ENCODE measurements at places on chromosomes 12 and 14.

GRCh38 chr12:25052914-25053211 lies 104.0 kb upstream of the BCAT1 start:
- no peak for DNase-seq

- DNase-seq = no peak
Observed at GRCh38 chr12:41293011-41293410, 104.9 kb downstream of the PDZRN4 start.

- DNase-seq = no peak
Observed at GRCh38 chr14:27078191-27078590, 480.4 kb upstream of the NOVA1 start.

- DNase-seq = no peak
Observed at GRCh38 chr14:60789656-60790055, 55.1 kb downstream of the MNAT1 start.

- no peak for DNase-seq
Observed at GRCh38 chr12:53722450-53723041, 4.7 kb downstream of the CALCOCO1 start.

DNA sequence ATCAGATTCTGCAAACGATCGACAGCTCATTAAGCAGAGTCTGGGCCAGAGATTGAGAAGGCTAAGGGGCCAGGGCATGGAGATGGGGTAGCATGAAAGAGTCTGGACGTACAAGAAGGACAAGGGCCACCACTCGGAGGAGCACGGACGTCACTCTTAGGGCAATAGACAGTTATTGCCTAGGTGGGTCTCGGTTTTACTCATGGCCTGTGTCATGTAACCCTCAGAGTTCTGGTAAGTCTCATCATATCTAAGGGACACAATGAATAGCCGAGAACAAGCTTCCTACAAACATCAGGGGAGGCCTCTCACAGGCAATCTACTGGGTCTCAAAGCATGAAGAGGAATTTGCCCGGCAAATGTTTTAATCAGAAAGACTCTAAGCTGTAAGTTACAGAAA lies 30.4 kb upstream of the ITPK1 start:
- DNase-seq = no peak

DNA sequence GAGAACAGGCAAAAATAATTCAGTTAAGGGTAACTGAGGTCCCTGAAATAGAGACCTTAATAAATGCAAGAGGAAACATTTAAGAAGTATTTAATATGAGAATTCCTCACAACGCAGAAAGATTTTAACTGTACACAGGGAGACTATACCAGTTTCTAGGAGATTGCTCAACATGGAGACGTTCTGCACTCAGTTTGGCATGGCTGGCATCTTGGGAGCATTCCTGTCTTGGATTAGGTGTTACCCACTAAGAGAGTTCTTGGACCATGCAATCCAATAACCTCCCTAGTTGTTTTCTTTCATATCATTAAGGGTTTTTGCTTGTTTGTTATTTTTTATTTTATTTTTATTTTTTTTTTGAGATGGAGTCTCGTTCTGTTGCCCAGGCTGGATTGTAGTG lies 302.4 kb downstream of the NELL2 start:
- no peak for DNase-seq

DNA sequence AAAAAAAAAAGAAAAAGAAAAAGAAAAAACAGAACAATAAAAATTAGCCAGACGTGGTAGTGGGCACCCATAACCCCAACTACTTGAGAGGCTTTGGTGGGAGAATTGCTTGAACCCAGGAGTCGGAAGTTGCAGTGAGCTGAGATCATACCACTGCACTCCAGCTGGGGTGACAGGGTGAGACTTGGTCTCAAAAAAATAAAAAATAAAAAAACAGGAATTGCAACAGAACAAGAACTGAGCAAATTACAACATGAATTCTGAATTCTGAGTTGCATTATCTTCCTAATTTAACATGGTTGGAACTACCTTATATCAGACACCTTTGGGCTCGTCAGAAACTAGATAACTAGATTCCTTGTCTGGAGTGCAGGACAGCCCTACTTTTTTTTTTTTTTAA lies 53.3 kb upstream of the NR2C1 start:
- DNase-seq = no peak

DNA sequence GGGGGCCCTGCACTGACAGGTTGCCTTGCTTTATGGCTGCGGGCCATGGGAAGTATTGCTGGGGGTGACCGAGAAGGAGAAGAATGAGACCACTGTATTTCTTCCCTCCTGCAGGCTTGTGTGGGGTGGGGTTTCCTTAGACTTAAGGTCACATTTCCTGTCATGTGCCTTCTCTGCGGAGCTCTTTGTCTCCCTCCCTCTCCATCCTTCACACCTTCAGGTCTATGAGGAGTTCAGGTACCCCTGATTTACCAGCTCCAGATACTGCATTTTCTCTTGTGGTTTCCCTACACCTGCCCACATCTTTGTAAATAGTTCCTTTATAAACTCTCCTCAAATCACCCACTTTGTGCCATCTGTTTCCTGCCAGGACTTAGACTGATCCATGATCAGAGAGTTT lies 3.6 kb downstream of the FNTB start:
- no peak for DNase-seq

DNA sequence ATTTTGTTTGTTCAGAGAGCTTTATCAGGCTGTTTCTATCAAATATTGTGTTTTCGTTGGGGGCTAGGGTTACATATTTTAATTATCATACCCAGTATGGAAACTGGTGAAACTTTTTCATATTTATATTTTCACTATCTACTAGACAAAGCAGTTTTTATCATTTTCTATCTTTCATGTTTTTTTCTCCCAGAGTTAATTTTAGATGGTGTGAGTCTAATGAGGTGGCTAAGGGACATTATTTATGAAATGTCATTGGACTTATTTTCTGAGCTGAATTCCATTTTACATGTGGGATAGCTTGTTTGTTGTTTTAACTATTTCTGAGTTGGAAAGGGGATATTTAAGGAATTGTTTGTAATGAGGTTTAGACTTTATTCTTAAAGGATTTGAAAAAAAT lies 100.3 kb downstream of the TMTC2 start:
- DNase-seq = no peak

DNA sequence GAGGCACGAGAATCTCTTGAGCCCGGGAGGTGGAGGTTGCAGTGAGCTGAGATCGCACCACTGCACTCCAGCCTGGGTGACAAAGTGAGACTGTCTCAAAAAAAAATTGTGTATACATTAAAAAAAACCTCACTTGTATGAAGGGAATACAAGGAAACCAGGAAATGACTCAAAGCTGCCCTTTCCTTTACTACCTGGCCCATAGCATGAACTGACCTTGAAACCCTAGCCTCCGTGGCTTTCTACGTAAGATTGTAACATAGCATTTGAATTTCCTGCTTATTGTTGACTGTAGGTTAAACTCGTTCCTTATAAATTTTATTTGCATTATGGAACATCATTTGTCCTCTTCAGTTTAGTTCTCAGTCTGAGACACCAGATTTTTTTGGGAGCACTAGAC lies 9.1 kb upstream of the DDX47 start:
- no peak for DNase-seq

- no peak for DNase-seq
Observed at GRCh38 chr14:74663884-74664283, 49.0 kb downstream of the AREL1 start.

- no peak for DNase-seq
Observed at GRCh38 chr12:1907652-1908611, 10.5 kb downstream of the CACNA2D4 start.

DNA sequence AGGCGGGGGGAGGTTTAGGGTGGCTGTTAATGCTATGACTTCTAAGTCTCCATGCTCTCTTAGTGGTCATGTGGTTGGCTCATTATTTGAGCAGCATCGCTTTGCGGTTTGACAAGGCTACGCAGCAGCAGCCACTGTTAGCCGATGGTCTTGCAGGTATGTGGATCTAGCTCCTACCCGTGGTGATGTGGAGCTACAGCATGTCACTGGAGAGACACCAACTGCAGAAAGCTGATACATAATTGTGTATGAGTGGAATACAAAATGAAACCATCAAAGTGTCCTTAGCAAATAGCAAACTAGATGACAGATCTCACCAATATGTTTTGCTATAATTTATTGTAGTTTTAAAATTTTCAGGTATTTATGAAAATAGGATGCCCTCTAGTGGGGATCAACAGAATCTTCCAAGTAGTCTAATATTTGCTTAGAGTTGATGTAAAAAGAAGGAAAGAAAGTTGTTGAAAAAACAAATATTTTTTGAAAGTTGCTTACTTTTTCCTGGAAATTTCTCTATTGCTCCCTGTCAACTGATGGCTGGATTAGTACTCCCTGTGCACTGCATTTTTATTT lies 94.9 kb downstream of the NAV3 start:
- DNase-seq = peak; percentile 92

DNA sequence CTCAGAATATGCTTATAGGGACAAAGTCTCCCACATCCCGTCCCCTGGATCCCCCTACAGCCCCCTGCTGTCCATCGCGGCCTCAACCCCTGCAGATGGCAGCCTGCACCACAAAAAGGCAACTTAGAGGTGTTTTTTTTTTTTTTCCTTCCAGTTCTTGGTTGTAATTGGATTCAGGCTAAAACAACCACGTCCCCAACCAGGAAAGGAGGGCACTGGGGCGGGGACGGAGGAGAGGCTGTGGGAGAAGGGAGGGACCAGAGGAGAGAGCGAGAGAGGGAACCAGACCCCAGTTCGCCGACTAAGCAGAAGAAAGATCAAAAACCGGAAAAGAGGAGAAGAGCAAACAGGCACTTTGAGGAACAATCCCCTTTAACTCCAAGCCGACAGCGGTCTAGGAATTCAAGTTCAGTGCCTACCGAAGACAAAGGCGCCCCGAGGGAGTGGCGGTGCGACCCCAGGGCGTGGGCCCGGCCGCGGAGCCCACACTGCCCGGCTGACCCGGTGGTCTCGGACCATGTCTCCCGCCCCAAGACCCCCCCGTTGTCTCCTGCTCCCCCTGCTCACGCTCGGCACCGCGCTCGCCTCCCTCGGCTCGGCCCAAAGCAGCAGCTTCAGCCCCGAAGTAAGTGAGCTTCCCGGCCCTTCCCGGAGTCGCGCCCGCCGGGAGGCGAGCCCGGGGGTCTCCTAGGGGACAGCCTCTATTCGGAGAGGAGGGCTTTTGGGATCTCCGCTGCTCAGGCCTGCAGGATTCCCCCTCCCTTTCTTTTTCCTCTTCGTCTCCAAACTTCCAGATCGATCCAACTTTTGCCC lies at the start of gene MMP14:
Gene MMP14 (plus strand): TSS at position 285 of the 813 bp plus-strand sequence. CDS start 233 bp downstream, at position 518.
- DNase-seq = no peak

- no peak for DNase-seq
Observed at GRCh38 chr12:130083002-130083401, 79.3 kb upstream of the FZD10 start.

GRCh38 chr14:59964251-59965007 lies 44.5 kb downstream of the LRRC9 start:
- DNase-seq = no peak

GRCh38 chr14:60051721-60052221 lies 40.0 kb upstream of the PCNX4 start:
- no peak for DNase-seq

GRCh38 chr14:80117876-80118275 lies 93.4 kb downstream of the DIO2 start:
- no peak for DNase-seq

GRCh38 chr12:105219261-105220028 lies 16.5 kb downstream of the APPL2 start:
- DNase-seq = no peak

GRCh38 chr14:60695327-60695726 lies 28.8 kb downstream of the SIX4 start:
- DNase-seq = no peak

DNA sequence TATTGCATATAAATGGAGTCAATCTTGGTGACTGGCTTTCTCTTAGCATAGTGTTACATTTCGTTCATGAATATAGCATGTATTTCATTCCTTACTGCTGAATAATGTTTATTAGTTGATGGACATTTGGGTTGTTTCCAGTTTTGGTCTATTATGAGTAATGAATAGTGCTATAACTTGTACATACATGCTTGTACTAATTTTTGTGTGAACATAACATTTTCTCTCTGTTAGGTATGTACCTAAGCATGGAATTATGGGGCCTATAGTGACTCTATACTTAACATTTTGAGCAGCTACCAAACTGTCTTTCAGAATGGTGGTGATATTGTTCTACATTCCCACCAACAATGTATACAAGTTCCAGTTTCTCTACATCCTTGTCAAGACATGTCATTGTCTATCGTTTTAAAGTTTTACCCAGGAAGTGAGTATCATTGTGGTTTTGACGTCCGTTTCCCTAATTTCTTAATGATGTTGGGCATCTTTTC lies 23.1 kb downstream of the ATP2A2 start:
- no peak for DNase-seq

DNA sequence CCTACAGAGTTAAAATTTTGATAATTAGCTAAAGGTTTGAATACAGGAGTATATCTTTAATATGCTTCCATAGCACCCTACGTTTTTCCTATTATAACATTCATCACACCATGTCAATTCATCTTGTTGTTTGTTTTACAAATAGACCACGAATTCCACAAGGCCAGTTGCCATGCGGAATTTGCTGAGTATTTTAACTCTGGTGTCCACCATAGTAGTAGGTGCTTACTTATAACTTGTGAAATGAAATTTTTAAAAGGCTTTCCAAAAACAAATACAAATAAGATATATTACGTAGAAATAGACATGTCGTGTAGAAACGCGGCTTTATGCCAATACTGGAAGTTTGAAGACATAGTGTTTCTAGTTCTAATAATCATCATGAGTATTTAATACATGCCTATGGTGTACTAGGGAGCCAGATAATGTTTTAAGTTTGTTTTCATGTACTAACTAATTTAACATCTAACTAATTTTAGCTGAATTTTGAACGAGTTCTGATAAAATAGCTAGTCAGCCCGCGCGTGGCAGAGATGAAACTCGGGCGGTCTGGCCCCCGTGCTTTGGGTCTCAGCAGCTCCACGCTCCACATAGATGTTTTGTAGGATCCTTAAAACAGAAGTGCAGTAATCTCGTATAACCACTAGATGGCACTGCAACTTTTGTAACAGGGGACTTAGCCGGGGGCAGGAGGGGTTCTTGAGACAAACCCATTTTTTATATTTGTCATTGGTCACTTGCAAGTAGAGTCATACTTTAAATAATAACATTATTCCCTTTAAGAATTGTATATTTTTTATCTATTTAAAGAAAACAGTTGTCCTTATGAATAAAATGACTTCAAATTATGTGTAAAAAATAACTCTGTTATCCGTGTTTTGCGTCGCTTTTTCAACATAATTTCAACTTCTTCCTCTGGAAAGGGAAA lies 10.2 kb downstream of the CD69 start:
- DNase-seq = peak; percentile 88

- DNase-seq = no peak
Observed at GRCh38 chr14:72547999-72548398, 345.9 kb downstream of the DPF3 start.

DNA sequence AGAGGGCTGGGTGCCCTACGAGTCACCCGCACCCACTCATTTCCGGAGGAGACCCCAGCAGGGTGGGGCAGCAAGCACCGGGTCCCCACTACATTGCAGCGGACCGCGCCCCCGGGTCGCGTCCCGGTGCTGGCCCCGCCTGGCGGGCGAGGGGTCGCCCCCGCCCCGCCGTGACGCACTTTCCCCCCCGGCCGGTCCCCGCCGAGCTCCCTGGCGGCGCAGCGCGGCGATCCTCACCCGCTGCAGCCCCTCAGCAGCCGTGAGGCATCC lies 106.1 kb downstream of the PRICKLE1 start:
- no peak for DNase-seq

- DNase-seq = no peak
Observed at GRCh38 chr14:97022741-97023140, 225.6 kb downstream of the VRK1 start.

- DNase-seq = no peak
Observed at GRCh38 chr12:123696646-123697045, 15.5 kb upstream of the ATP6V0A2 start.

Measured in pons (tissue), 1 donor.